ENCODE measurements at places on chromosomes 1 and 21.
A peak's percentile ranks its signal among the peaks of the same experiment; 100 is the strongest.

GRCh38 chr1:166902279-166902678 is 26.2 kb upstream of the TADA1 start:
- DNase-seq: no peak

- DNase-seq: no peak
These were observed 277.7 kb downstream of the SETD4 start for GRCh38 chr21:35782667-35783066.

- no peak for DNase-seq
These were observed 86.9 kb downstream of the STUM start for GRCh38 chr1:226635456-226635941.

- DNase-seq: no peak
These were observed 1.7 kb downstream of the PITHD1 start for GRCh38 chr1:23779826-23780371.

DNA sequence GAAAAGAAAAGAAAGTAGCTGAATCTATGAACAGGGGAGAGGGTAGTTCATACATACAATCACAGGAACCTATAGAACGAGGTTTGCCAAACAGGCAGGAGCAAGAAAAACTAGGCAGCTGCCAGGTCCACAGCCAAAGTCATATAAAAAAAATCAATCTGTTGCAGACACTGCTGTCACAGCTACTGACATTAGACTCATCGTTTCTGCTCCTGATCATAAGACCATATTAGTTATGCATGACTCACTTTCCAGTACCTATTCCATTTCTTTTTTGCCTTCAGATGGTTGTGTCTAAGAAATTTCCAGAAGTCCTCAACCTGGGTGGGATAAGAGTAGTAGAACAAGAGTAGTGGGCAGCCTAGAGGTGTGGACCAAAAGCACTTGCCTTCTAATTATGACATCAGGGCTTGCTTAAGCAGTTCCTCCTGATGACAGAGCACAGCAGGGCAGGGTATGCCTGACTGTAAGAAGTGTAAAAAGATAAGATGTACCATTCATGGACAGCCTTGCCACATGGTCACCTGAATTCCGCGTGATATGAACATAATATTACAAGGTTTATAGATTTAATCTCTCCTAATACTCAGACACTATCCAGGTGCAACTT is 323.2 kb upstream of the SGIP1 start:
- DNase-seq: no peak

DNA sequence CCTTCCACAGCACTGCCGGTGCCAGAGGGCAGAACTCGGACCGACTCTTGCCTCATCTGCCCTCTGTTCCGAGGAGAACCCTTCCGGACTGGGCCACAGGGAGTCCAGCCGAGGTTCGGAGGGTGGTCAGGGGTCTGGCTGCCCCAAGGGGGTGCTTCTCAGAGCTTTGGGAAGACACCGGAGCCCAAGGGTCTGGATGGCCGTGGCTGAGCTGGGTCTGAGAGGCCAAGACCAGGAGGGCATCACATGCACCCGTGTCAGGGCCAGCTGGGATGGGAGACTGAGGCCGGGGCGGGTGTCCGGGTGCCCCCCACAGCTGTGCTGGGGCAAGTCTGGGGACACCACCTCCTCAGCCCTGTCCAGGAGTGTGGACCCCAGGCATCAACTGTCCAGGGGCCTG is 51.1 kb downstream of the SLX9 start:
- DNase-seq: no peak

GRCh38 chr1:40803902-40804301 is 20.3 kb downstream of the KCNQ4 start:
- DNase-seq: no peak

DNA sequence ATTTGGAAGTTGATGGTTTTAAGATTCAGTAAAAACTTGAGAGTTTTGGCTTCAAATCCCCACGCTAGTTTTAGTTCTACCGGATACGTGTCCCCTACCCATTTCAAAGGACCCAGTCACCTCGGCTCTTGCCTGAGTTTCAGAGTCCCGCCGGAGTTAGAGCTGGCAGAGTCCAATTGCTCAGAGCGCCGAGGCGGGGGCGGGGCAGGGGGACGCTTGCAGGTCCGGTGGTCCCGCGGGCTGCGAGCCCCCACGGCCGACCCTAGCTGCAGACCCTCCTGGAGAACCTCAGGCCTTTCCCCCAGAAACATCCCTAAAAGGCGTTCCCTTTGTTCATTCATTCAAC is 765 bp upstream of the VPS45 start:
- peak; percentile 3 for DNase-seq

DNA sequence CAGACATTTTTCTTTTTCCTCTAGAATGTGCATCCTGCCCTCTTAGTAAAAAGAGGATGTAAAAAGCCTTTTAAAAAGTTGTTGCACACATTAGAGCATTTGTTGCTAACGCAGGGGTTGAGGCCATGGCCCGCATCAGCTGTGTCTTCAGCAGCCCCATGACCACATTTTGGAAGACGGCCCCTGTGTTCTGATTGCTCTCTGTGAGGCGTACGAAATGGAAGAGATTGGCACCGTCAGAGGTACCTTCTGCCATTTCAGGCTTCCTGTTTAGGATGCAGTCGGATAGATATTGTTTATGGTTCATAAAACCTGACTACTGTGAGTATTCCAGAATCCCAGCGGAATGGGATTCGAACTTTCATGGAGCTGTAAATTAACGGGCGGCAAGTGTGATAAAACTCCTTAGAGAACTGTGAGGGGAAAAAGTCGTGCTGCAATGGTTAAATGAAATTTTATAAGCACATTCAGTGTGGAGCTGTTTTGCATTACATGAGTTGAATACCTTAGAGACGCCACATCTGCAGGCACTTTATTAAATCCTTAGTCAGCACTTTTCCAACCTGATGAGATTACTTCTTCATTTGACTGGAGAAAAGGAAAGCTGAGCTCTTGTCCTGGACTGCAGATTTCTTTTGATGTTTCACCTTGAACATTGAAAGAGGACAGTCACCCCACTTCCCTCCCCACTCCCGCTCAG is 273.9 kb downstream of the TM2D1 start:
- DNase-seq: no peak

GRCh38 chr1:106181866-106182265 is 874.6 kb upstream of the PRMT6 start:
- DNase-seq: no peak

DNA sequence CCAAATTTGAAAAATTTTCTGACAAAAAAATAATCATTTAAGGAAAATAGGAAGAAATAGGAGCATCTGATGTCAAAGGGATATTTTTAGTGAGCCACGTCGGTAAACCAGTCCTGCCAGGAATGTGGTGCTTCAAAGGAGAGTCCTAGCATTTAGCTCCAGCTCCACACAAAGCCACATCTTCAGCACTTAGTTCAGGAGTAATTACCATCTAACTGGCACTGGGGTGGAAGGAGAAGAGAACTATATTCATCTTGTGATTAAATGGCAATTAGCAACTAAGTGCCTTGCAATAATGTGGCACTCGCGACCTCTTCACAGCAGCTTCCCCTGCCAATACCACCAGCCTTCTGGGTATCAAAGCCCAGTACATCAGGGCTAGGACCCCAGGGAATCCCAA is 409.1 kb downstream of the SETD4 start:
- no peak for DNase-seq

GRCh38 chr1:226223157-226223785 is at the start of gene MIXL1:
MIXL1 (plus strand) TSS chr1:226223664; CDS start chr1:226223682, 18 bp downstream.
- no peak for DNase-seq

GRCh38 chr1:59707178-59707791 is 107.5 kb upstream of the HOOK1 start:
- no peak for DNase-seq

GRCh38 chr1:92307980-92308379 is 9.1 kb downstream of the RPAP2 start:
- DNase-seq: no peak

DNA sequence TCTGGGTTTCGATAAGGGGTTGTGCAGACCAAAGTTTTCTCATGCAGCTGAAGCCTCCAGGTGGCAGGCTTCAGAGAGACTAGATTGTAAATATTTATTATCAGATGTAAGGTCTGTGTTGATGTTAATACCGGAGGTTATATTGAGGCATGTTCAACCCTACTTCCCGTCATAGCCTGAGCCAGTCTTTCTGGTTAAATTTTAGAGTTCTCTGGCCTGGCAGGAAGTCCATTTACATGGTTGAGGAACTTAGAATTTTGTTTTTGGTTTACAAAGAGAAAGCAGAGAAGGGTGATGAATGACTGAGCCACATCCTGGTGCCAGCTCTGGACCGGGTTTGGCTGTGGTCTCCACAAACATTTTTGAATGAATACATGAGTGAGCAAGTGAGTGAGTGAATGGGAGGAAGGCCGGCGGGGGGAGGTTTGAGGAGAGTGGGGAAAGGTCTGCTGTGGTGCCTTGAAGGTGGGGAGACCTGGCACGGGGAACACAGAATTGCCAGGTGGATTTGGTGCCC is 218.5 kb downstream of the DISC1 start:
- no peak for DNase-seq

DNA sequence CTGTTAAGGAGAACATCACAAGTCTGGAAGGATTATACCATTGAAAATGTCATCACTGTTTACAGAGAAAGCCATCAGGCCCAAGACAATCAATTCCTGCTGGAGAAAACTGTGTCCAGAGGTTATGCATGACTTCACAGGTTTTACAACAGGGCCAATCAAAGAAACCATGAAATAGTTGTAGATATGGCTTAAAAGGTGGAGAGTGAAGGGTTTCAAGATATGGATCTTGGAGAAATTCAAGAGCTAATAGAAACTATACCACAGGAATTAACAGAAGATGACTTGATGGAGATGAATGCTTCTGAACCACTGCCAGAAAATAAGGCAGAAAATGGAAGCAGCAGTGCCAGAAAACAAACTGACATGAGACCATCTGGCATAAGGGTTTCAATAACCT is 30.2 kb downstream of the USP1 start:
- DNase-seq: no peak

DNA sequence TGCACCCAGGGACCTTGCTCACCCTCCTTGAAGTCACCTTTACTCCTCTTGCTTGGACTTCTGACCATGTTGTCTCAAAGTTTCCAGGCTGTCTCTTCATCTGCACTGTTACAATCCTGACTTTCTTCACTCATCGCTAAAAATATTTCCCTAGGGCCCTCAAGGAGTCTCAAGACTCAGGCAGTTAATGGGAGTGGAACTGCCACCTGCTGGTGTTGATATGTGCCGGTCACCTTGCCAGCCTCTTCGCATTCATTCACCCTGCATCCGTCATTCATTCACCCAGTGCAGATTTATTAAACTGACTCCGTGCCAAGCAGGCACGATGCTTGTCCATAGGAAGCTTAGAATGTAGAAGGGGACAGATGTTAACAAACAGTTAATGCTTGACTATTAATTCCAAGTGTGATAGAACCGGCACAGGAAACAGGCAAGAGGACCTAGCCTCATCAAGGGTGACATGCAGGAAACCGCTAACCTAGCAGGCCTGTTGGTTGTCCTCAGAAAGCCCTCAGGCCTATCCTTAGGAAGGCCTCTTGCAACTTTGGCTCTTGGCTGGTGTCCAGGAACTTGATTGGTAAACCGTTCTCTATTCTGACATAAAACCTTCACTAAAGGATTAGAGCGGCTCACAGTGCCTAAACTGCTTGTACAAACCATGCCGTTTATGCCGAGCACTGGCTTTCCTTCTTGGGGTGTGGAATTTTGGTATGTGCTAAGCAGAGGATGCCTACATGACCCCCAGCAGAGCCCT is 342.2 kb downstream of the CAMTA1 start:
- no peak for DNase-seq

GRCh38 chr1:86259390-86259789 is 102.8 kb upstream of the COL24A1 start:
- no peak for DNase-seq

DNA sequence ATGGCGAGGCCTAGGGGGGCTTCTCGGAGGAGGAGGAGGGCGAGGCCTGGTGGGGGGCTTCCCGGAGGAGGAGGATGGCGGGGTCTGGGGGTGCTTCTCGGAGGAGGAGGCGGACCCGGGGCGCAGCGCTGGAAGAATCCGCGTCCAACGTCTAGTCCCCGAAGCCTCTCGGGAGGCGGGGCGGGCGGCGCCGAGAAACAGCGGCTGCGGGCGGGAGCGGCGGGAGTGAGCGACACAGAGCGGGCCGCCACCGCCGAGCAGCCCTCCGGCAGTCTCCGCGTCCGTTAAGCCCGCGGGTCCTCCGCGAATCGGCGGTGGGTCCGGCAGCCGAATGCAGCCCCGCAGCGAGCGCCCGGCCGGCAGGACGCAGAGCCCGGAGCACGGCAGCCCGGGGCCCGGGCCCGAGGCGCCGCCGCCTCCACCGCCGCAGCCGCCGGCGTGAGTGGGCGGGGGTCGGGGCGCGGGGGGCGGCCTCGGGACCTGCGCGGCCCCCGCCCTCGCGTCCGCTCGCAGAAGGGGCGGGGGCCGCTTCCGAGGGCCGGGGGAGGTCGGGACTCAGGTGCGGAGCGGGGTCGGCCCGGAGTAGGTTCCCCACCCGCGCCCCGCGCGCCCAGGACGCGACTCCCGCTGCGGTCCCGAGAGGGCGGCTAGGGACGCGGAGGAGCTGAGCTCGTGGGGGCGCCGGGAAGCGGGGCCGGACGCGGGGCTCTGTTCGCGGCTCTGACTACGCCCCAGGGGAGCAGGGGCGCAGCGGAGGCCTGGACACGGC is at the start of gene KLHL17:
Gene KLHL17 (plus strand): TSS at position 222 of the 769 bp plus-strand sequence. CDS start 110 bp downstream, at position 332.
- peak; percentile 54 for DNase-seq

- DNase-seq: no peak
These were observed 147.4 kb upstream of the USP24 start for GRCh38 chr1:55362558-55362957.

DNA sequence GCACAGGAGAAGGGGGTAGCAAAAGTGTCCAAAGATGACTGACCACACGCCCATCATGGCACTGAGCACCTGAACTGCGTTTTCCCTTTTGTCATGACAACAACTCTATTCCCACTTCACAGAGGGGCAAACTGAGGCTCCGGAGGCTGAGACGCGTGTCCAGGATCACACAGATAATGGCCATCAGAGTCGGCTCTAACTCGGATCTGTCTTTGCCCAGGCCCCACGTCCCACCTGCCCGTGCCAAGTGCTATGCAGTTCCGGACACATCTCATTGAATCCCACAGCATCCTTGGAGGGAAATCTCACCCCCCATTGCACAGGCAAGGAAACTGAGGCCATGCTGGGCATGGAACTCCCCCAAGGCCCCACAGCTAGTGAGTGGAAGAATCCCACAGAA is 62.1 kb downstream of the MATN1 start:
- no peak for DNase-seq

GRCh38 chr1:47759251-47759935 is 237.8 kb downstream of the TRABD2B start:
- DNase-seq: no peak

GRCh38 chr1:22806584-22806983 is 95.9 kb downstream of the EPHB2 start:
- no peak for DNase-seq

DNA sequence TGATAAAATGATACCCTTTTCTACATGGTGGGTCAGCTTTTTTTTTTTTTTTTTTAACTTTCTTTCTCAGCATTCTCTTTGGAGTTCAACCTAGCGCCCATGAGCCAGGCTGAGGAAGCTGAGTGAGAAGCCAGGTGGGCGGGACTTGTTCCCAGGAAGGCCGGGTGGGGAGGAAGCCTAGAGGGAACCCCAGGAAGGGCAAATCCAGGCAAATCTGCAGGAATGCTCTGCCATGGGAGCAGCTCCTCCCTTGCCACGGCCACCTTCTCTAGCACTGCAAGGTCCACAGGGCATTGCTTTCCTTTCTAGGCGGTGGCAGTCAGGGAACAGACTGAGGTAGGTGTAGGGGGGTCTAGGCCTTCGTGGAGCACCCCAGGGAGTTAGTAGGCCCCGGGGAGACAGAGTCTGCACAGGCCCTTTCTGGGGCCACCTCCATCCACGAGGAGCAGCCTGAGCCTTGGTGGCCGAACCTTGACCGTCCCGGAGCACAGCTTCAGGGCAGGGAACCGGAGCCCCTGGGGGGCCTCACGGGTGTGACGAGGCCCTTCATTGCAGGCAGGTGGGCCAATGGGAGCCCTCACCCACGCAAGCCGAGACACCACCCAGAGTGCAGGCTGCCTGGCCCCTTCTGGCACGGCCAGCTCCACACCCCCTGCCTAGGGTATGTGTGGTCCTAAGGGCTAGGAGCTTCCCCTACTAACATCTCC is 18.2 kb upstream of the CCDC27 start:
- DNase-seq: no peak

Data from stimulated activated naive CD4-positive, alpha-beta T cell (primary cell).